Left colon (tissue), 2 donors: ENCODE measurements at places on chromosomes 12 and 14. TPM values are rescaled to one million over a fixed set of nuclear protein-coding genes. Genes with fewer than 3 reads are reported as not detected.

The FBXO34 gene
- total RNA-seq: 81.9 TPM

The PLEK2 gene
- total RNA-seq: 52.2 TPM

The REP15 gene
- total RNA-seq: 59.1 TPM

GRCh38 chr14:65072937-65073336, 29.4 kb downstream of the MAX start:
- DNase-seq: no peak

DNA sequence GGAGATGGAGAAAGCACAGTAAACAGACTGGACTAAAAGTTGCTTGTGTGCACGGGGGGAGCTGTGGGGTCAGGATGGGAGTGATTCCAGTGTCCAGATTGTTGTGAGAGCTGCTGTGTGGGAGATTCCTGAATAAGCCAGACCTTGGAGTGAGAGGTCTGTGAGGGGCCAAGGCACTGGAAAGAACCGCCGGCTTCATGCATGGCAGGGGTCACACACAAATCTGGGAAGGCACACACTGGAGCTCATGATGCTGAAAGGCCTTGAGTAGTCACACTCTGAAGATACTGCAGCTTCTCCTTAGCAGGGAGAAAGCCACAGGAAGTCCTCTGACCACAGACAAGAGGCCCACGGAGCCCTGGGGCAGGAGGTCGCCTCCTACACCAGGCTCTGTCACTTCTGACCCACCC, 23.1 kb downstream of the ADCY6 start:
- no peak for DNase-seq
